C1 segment of cervical spinal cord (tissue), 14 donors: ENCODE measurements at places on chromosomes 3 and 15.

DNA sequence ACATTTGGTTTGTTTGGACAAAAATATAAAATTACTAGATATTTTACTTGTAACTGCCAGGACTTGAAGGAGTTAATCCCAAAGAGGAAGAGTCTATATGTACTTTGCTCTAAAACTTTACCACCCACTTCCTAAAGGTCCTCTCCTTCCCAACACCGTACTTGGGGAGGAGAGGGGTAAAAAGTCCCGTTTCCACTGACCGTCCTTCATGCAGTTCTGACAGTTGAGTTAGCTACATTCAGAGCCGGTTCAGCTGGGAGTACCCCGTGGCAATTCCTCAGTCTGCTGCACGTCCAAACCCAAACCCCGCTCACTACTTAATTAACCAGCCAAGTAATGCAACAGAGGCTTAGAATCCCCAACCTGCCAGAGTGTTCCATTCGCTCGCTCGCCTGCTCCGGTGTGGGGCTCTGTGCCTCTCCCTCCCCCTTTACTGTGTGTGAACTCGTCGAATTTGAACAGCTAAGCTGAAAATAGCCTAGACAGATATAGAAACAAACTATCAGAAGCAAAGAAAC is 519.7 kb downstream of the FOXP1 start:
- peak; percentile 65 for DNase-seq

DNA sequence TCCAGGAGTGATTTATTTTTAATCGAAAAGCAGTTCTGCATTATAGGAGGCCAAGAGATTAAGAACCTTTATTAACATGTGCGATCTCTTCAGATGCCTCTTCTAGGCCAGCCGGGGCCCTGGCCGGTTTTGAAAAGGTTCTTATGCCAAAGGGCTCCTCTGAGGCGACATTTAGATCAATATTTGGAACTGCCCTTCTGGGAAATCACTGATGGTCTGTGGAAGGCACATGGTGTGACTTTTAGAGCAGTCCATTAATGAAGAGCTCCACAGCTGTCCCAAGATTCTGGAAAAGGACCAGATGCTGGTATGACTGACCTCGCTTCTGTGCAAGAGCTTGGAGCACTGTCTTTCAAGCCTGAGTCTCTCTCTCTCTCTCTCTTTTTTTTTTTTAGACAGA is 19.7 kb downstream of the MGLL start:
- no peak for DNase-seq

- no peak for DNase-seq
These were observed 4.6 kb downstream of the CCPG1 start for GRCh38 chr15:55403531-55403930.

GRCh38 chr3:197512691-197513571 is 42.8 kb downstream of the BDH1 start:
- DNase-seq: no peak

GRCh38 chr3:130014526-130014925 is 40.0 kb downstream of the TRH start:
- DNase-seq: no peak
